ENCODE measurements at places on chromosomes 4 and X.

DNA sequence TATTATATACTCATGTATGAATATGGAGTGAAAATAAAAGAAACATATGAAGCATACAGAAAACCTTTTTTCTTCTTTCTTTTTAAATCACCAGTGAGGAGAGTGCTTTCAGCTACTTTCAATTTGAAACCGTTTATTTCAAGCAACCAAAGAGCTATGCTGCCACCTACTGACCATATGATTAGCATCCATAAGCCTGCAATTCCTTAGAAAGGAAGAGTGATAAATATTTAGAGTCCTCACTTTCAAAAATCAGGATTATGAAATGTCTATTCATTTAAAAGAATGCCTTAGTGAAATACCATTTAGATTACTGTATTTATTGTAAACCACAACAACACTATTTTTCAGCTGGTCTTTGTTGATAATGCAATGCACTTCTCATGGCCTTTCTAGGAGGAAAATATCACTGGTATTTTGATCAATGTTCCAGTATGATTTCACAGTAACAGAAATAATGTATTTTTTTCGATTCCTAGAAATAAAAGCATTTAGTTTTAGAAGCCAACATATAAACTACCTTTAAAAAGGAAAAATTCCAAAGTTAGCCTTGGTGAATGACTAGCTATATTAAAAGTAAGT is 667.6 kb downstream of the PCDH18 start:
- no peak for DNase-seq

GRCh38 chrX:2903366-2903765 is 25.8 kb downstream of the ARSD start:
- DNase-seq: no peak

DNA sequence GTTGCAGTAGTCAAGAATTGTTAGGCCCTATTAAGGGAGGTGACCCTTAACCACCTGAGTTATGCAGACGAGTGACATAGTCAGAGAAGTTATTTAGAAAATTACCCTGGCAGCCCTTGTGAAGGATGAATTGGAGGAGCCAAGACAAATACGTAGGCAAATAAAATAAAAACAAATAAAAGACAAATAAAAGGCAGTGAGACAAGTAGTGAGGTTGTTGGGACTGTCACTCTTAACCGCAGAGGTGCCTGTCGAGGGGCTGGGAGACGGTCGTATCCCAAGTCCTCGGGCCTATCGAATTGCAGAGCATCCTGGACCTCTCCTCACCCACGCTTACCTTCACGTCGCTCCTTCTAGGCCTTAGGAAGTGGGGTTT is 58.0 kb upstream of the ZC4H2 start:
- no peak for DNase-seq

DNA sequence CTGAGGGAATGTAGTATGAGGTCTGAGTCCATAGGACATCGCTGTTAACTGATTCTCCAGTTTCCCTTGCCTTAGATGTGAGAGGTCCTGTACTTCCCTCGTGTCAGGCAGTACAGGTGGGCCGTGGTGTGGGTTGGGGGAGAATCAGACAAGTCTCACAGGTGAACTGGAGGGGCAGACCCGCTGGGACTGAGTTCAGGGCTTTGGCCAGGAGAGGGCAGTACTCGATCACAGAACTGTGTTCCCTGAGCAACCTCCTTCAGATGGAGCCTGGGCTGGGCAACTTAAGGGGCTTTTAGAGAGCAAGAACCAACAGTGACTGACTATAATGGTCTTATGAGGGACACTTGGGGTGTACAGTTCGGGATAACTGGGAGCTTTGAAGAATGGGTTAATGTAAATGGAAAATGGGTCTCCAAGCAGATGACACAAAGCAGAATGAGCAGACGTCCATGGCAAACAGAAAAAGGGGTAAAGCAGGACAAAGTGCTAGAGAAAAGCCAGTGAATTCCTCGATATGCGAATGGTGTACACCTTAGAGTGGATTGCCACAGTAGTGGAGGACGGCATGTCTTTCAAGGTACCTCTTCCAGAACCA is 83.6 kb downstream of the CCNG2 start:
- peak; percentile 46 for DNase-seq

DNA sequence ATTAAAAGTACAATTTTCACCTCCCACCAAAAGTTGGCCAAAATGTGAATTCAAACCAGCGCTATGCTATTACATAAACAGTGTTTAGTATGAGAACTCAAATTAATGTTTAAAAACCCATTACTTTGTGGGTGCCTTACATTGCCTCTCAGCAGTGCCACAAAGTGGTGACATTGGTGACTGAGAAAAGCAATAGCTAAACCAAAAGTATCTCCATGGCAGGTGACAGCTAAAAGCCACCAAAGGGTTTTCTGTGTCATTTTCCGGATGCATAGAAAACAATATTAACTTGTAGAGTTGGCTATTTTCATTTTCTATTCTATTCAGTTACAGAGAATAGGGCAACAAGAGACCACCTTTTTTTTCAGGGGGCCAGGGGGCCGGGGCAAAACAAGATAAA is 261.2 kb downstream of the MAPK10 start:
- DNase-seq: no peak

DNA sequence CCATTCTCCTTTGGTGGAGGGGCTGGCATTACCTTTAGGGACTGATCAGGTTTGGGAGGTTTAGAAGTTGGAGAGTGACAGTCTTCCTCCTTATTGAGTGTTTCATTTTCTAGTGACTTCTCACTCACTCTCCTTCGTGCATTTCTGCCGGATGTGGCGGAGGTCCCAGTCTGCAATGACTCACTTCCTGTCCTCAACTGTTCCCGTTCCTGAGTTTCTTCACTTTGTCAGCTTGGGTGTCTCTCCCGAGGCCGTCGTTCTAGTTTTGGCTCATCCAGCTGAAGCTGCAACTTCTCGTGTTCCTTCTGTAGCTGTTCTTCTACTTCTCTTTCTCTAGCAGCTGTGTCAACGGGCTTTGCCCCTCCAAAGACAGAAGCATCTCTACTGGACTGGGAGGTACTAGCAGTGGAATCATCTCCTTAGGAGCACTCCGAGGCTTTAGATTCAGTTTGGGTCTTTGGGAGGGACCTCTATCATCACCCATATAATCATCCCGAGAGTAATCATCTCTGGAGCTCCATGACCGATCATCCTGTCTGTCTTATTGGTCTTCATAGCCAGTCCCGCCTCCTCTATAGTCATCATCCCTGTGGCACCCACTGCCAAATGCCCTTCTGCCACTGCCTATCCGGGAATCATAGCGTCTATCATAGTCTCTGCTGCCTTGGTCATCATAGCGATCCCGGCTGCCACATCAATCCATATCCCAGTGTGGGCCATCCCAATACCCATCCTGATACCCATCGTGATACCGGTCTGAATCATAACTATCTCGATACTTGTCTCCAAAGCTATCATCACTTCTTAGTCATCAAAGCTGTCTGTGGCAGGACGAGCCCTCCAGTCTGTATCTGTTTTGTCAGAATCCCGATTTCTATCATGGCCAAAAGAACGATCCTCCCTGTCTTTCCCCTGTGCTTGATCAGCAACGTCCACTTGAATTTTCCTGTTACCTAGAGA is 35.3 kb upstream of the VSIG4 start:
- no peak for DNase-seq

DNA sequence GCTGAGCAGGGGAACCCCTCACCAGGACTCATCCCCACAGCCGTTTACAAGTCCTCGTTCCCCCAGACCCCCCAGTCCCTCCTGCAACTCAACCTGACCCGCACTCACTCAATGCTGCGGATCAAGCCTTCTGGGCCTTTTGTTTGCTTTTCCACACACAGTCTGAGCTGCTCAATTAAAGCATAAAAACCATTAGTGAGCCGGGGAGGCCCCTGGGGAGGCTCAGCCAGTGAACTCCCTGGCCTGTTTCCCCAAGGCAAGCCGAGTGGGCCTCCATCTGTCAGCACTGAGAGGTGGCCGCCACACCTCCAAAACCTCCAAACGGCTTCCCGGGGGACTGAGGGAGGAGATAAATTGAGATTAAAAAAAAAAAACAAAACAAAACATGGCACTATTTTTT is 158.5 kb downstream of the SHOX start:
- no peak for DNase-seq

- no peak for DNase-seq
Measured at GRCh38 chr4:52843958-52844357, 18.2 kb upstream of the RASL11B start.

DNA sequence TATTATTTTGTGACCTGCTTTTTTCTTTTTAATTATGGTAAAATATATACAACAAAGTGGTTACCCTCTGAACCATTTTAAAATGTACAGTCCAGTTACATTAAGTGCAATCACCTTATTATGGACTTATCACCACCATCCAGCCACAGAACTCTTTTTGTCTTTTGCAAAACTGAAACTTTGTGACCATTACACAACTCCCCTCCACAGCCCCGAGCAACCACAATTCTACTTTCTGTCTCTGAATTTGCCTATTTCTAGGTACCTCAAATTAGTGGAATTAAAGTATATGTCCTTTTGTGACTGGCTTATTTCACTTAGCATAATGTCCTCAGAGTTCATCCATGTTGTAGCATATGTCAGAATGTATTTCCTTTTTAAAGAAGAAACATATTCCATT is 39.3 kb upstream of the WWC2 start:
- no peak for DNase-seq

GRCh38 chr4:142281999-142282398 is 564.1 kb downstream of the INPP4B start:
- DNase-seq: no peak

GRCh38 chrX:48071064-48071985 is at the start of gene ZNF630:
Gene ZNF630, minus strand, starts transcription at chrX:48071640. Its CDS starts 4,754 bp downstream, at chrX:48066886.
- DNase-seq: peak; percentile 76

GRCh38 chrX:73262991-73263390 is 48.3 kb upstream of the NAP1L2 start:
- DNase-seq: no peak

DNA sequence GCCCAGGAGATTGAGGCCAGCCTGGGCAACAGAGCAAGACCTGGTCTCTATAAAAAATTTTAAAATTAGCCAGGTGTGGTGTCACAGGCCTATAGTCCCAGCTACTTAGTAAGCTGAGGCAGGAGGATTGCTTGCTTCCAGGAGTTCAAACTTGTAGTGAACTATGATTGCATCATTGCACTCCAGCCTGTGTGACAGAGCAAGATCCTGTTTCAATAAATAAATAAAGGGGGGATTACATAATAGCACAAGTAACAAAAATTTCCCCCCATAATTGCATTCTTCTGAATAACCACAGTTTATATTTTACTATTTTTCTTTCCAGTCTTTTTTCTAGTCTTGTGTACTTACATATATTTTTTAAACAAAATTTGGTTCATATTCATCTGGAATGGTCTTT is 135.6 kb downstream of the CHIC2 start:
- no peak for DNase-seq

DNA sequence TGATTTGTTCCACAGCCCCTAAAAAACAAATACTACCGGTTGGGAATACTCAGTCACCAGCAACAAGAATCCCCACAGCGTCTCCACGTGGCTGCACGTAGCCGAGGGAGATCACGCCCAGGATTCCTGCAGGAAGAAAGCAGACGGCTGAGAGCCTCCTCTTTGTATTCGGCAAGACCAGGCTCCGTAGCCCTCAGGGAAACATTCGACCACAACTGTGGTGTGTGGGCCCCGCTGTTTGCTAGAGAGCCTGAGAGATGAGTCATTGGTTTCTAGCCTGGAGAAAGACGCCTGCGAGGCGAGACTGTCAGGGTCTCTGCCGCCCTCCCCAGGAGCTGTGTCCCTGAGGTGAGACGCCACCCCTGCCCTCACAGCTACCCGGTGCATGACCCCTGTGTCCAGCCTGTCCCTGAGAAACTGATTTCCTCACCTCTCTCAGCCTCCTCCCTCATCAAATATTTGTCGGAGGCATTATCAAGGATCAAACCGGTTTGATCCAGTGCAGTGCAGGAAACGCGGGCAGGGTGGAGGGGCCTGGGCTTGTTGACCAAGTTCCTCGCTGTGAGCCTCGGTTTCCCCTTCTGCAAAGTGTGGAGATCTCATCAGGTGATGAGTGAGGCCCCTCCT is 4.7 kb upstream of the S100P start:
- DNase-seq: peak; percentile 66

- no peak for DNase-seq
Measured at GRCh38 chrX:2432298-2432863, 68.4 kb downstream of the DHRSX start.

- DNase-seq: no peak
Measured at GRCh38 chr4:84892950-84893349, 73.5 kb downstream of the WDFY3 start.
